MCF 10A (cell line): ENCODE measurements at places on chromosomes 2 and 18. TPM values are rescaled to one million over a fixed set of nuclear protein-coding genes. Genes with fewer than 3 reads are reported as not detected.

ITM2C gene
- total RNA-seq = 20.4 and 21.9 TPM in 2 replicates

DOCK10 gene
- total RNA-seq = 0.96 and 1.6 TPM in 2 replicates

DDX18 gene
- total RNA-seq = 88.7 and 101 TPM in 2 replicates

CTNNA2 gene
- not detected in 2 replicates for total RNA-seq

- no peak overlapping the region for H3K4me3 ChIP-seq
- H3K4me1 ChIP-seq = peaks cover 27% of the 10 kb centered on the region
- H3K36me3 ChIP-seq = no peaks in the 10 kb centered on the region
- no peak for DNase-seq
Observed at GRCh38 chr18:22560797-22561196, 143.1 kb upstream of the CTAGE1 start.

DNA sequence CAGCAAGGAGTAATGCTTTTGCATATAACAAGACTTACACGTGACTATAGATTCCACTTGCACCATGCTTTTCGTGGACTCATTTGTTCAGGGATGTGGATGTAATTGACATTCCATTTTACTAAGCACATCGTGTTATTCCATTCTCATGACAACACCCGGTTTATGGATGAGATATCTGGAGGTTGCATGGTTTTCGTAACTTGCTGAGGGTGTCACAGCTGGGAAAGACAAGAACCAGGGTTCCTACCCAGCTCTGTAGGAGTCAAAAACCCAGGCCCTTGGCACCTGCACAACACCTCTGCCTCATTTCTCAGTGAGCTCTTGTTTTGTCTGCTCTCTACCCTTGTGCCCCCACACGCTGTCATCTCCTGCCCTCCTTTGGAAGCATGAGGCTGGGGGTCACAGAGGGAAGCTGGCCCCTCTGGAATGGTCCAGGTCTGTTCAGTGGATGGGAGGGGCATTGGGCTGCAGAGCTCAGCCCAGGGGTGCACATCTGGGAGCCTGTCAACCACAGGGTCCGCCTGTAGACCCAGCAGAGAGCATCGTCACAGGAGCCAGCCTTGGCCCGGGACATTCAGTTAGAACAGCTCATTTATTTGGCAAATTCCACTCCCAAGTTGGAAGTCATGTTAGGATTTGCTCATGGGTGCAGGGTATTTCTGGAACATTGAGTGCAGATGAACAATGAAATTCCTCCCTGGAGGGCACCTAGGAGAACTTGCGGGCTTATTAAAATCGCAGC lies 120.1 kb upstream of the TWIST2 start:
- H3K4me1 ChIP-seq = peaks cover 42% of the 10 kb centered on the region
- H3K36me3 ChIP-seq = no peaks in the 10 kb centered on the region
- no peaks in the 10 kb centered on the region for H3K27me3 ChIP-seq
- peak overlapping the region; percentile 90 for H3K27ac ChIP-seq
- peak overlapping the region; percentile 28 for H3K4me3 ChIP-seq

GRCh38 chr2:190786404-190787166 lies 94.0 kb upstream of the GLS start:
- H3K27me3 ChIP-seq = no peaks in the 10 kb centered on the region
- no peak overlapping the region for H3K27ac ChIP-seq
- H3K4me3 ChIP-seq = no peak overlapping the region
- no peaks in the 10 kb centered on the region for H3K36me3 ChIP-seq
- peaks cover 3% of the 10 kb centered on the region for H3K4me1 ChIP-seq

DNA sequence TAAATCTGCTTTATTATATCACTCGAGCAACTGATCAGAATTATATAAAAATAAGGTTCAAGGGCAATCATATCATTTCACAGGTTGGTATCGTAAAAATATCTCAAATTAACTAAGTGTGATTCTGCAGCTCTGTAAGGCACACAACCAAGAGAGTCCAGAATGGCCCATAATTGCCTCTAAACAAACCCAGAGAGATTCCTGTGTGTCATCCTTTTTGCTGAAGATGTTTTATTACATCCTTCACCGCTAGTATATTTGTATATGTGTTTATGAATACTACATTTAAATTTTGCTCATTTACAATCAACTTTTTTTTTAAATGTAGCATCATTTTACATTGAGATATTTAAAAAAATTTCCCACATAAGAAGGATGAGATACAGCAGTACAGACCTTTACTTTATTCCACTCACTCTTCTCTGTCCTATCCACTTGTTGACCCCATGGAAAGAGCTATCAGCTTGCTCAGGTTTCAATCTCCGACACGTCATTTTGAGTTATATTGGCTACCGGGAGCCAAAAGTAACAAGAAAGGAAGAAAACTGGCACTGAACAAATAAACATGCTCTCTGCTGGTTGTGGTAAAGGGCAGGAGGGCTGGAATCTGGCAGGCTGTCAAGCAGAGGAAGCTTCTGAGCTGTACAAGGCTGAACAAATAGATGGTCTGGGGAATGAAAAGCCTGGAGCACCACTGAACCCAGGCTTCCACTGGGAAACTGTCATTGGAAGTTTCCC lies 23.1 kb downstream of the PLA2R1 start:
- H3K4me3 ChIP-seq = no peak overlapping the region
- no peak overlapping the region for H3K27ac ChIP-seq
- peaks cover 14% of the 10 kb centered on the region for H3K36me3 ChIP-seq
- DNase-seq = peak; percentile 95
- H3K27me3 ChIP-seq = no peaks in the 10 kb centered on the region

DNA sequence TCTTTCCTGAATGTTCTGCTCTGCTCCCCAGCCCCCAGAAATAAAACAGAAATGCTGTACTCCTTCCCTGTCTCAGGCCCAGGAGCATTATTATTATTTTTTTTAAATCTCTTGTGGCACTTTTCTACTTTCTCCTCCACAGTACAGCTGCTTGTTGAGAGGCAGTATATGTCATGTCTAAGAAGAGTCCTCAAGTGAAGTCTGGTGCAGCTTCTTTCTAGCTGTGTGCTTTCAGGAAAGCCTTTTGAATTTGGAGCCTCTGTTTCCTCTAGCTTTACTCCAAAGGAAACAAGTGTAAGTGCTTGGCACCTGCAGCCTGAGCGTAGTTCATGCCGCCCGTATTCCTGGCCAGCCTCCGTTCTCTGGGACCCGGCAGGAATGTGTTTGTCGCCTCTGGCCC lies 22.4 kb downstream of the AGAP1 start:
- H3K4me3 ChIP-seq = no peak overlapping the region
- peaks cover 5% of the 10 kb centered on the region for H3K4me1 ChIP-seq
- no peaks in the 10 kb centered on the region for H3K27me3 ChIP-seq
- no peak for DNase-seq
- H3K36me3 ChIP-seq = no peaks in the 10 kb centered on the region

DNA sequence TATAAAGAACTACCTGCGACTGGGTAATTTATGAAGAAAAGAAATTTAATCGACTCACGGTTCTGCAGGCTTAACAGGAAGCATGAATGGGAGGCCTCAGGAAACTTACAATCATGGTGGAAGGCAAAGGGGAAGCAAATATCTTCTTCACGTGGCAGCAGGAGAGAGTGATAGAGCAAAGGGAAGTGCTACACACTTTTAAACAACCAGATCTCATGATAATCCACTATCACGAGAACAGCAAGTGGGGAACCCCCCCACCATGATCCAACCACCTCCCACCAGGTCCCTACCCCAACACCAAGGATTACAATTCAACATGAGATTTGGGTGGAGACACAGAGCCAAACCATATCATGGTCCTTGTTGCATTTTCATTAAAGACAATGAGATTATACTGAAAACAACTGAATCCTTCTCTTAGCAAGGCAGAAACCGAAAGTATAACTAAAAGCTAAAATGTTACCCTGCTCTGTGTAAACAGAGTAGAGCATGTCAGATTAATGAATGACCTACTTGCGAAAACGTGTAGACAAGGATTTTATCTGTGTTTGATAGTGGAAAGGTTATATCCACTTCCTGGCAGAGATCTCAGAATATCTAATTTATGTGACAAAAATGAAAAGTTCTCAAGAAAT lies 60.1 kb upstream of the RBBP8 start:
- H3K4me3 ChIP-seq = no peak overlapping the region
- no peaks in the 10 kb centered on the region for H3K27me3 ChIP-seq
- no peak for DNase-seq
- no peaks in the 10 kb centered on the region for H3K4me1 ChIP-seq
- H3K27ac ChIP-seq = no peak overlapping the region
- no peaks in the 10 kb centered on the region for H3K36me3 ChIP-seq

DNA sequence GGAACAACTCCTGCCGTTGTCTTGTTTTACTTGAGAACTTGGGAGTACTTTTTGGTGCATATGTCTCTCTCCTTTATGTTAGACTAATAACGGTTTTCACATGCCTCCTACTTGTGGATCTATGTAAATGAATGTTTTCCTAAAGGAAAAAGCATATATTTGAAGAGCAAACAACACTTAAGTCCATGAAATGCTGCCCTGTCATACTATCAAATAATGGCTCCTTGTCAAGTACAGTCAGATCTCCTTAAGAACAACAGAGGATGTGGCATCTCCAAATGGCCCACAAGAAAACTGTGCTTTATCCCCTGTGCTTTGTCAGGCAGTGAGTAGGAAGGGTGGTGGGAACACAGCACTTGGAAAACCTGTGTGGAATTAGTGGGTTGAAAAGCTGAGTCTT lies 198.2 kb downstream of the PTGR3 start:
- no peaks in the 10 kb centered on the region for H3K4me1 ChIP-seq
- H3K27ac ChIP-seq = no peak overlapping the region
- H3K27me3 ChIP-seq = no peaks in the 10 kb centered on the region
- DNase-seq = no peak
- H3K36me3 ChIP-seq = no peaks in the 10 kb centered on the region

DNA sequence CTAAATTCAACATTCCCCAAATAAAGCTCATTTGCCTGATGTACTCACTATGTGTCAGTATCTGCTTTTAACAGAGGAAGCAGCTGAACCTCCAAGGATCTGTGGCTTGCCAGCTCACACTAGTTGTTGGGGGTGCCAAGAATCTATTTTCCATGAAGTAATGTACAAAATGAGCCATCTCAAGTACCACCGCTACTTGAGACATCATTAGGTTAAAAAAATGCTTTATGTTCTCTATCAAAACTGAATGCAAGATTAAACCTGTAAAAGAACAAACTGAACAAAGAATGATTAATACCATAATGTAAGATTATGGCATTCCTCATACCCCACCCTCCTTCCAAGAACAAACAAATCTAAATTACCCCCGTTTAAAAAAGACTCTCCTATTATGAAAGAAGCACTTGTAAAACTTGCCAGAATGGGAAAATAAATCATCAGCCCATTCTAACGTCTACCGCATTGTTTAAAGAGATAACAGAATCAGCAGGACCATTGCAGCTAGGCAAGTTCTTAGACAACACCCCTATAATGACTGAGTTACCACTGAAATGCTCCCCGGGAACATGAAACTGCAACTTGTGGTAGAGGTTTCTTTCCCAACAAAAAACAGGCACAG lies 471.6 kb downstream of the DLGAP1 start:
- no peaks in the 10 kb centered on the region for H3K36me3 ChIP-seq
- H3K27ac ChIP-seq = peak overlapping the region; percentile 14

GRCh38 chr2:173676647-173677046 lies 288.5 kb downstream of the SP3 start:
- H3K27me3 ChIP-seq = no peaks in the 10 kb centered on the region
- no peaks in the 10 kb centered on the region for H3K36me3 ChIP-seq
- peak; percentile 53 for DNase-seq

DNA sequence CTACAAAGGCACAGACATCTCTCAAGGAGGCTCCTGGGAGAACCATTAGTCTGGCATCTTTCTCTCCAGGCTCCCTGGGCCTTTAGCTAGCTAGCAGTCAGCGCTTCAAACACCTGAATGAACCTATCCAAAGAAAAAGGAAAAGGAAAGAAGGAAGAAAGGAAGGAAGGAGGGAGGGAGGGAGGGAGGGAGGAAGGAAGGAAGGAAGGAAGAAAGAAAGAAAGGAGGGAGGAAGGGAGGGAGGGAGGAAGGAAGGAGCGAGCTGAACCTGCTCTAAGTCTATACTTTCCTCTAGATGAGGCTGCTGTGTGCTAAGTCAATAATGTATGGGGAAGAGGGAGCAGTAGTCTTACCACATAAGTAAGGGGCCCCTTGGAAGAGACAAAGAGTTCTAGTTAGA lies 5.1 kb upstream of the BCL11A start:
- no peaks in the 10 kb centered on the region for H3K36me3 ChIP-seq
- peaks cover 6% of the 10 kb centered on the region for H3K4me1 ChIP-seq
- H3K4me3 ChIP-seq = no peak overlapping the region
- no peak overlapping the region for H3K27ac ChIP-seq
- DNase-seq = no peak

GRCh38 chr2:45169339-45170190 lies 160.3 kb upstream of the SIX2 start:
- no peaks in the 10 kb centered on the region for H3K27me3 ChIP-seq
- peak overlapping the region; percentile 92 for H3K27ac ChIP-seq
- H3K4me1 ChIP-seq = peaks cover 26% of the 10 kb centered on the region
- peak overlapping the region; percentile 95 for H3K4me3 ChIP-seq

GRCh38 chr18:52992041-52992440 lies 652.0 kb downstream of the DCC start:
- H3K27ac ChIP-seq = no peak overlapping the region
- H3K27me3 ChIP-seq = no peaks in the 10 kb centered on the region
- DNase-seq = peak; percentile 6
- no peaks in the 10 kb centered on the region for H3K36me3 ChIP-seq
- H3K4me3 ChIP-seq = no peak overlapping the region

DNA sequence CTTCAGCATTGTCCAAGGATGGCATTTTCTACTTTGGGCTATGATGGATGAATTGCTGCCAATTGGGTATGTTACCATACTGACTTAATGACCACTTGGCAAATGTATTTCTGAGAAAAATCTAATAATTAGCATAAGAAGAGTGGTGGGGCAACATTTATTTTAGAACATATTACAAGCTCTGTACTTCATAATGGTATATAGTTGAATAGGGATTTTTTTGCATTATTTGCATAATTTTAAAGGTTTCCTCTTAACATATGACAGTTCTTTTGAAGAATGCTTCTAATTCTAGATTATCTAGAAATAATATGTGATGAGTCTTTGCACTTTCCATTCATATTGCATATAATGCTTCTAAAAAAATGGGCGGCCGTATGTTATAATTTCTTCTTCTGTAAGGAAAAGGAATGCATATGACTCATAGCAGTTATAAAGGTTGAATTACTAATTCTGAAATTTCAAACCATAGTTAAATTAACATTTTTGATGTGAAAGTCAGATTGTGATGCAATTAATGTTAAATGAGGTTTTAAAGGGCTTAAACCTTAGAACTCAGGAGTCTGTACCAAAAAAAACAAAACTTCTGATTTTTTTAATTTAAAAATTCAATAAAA lies 1652.3 kb upstream of the SLC39A10 start:
- no peaks in the 10 kb centered on the region for H3K4me1 ChIP-seq
- no peak overlapping the region for H3K27ac ChIP-seq
- H3K36me3 ChIP-seq = no peaks in the 10 kb centered on the region
- peak; percentile 23 for DNase-seq
- H3K27me3 ChIP-seq = no peaks in the 10 kb centered on the region

DNA sequence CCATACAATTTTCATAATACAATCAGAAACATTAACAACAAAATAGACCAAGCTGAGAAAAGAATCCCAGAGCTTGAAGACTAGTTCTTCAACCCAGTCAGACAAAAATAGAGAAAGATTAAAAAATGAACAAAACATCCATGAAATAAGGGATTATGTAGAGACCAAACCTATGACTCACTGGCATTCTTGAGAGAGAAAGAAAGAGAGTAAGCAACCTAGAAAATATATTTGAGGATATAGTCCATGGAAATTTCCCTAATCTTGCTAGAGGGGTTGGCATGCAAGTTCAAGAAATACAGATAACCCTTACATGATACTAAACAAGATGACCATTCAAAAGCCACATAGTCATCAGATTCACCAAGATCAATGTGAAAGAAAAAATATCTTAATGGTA lies 281.7 kb downstream of the CCDC85A start:
- H3K4me3 ChIP-seq = no peak overlapping the region
- no peak overlapping the region for H3K27ac ChIP-seq
- H3K36me3 ChIP-seq = no peaks in the 10 kb centered on the region
- H3K4me1 ChIP-seq = no peaks in the 10 kb centered on the region
- no peaks in the 10 kb centered on the region for H3K27me3 ChIP-seq
- no peak for DNase-seq
